ENCODE measurements at places on chromosomes 4 and X.

DNA sequence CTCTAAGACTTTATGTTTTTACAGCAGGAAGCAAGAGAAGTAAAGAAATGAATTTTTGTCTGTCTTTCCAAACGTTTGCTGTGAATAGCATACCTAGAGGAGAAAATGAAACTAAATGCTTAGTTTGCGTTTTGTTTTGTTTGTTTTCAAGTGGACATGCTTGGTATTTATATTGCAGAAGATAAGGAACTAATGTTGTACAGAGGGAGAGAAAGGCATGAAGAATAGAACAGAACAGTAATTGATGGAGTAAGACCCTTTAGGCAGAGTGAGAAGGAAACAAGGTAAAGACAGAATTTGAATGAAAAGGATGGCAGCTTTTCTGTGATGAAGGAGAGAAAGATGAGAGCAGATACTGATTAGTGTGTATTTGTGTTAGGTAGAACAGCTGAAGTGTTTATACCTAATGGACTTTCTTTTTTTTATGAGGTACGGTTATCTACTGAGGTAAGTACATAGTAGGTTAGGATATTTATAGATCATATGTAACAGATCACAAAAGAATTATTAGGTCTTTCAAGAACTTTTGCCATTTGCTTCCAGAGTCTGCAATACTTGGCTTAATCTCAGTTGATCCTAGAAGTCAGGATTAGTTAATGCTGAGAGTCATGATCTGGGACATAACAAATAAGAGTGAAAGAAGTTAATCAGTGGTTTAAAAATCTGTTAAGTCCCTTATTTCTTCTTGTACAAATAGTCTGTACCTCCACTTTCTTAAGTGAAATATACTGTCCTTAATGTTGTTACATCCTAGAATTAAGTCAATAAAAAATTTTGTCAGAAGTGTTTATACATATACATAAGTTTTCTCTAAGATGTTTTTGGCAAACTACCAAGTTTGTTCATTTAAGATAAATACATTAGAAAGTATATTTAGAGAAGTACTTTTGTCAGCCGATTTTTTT, 36.8 kb downstream of the FABP2 start:
- DNase-seq = peak; percentile 32

DNA sequence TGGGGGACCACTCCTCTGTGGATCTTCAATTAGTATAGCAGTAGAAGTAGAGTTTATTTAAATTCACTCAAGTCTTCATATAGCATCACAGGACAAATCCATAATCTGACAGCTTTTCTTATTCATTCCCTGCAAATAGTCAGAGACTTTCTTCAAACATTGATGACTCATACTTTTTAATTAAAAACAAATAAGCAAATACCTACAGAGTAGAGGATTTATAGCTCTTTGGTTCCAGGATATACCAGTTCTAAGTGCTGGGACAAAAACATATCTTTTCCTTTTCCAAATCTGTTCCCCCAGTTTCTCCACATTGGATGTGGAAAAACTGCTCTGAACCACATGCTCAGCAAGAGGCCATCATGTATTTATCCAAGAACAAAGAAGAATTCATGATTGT, 24.1 kb downstream of the EMCN start:
- DNase-seq = peak; percentile 65

GRCh38 chrX:45505214-45505613, 304.5 kb upstream of the DIPK2B start:
- peak; percentile 85 for DNase-seq

DNA sequence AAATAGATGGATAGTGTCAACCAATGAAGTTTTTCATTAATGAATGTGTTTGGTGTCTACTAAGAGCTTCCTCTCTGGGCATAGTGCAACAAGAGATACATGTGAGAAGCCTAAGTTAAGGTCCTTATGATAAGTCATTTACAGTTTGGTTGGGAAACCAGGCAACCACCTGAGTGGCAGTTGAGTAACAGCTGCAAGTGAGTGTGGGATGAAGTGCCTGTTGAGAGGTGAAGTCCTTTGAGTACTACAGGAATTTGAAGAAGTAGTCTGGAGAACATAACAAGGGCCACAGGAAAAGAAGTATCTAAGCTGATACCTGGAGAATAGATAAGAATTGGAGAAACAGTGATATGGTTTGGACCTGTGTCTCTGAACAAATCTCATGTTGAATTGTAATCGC, 48.5 kb upstream of the FRMPD4 start:
- DNase-seq = no peak

DNA sequence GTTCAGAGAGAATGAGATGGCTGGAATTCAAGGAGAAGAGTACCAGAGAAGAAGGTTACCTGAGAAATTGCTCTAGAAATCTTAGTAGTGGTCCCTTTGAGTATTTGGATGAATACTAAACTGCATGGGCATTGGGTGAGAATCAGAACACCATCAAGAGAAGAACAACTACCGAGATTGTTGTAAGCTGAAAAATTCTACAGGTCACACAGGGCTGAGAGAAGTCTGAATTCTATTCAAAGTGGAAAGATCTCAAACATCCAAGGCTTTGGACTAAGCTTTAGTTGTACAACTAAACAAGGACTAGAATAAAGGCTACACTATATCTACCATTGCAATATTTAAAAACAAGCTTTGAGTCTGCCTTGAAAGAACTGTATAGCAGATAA, 40.8 kb downstream of the LRBA start:
- DNase-seq = no peak

DNA sequence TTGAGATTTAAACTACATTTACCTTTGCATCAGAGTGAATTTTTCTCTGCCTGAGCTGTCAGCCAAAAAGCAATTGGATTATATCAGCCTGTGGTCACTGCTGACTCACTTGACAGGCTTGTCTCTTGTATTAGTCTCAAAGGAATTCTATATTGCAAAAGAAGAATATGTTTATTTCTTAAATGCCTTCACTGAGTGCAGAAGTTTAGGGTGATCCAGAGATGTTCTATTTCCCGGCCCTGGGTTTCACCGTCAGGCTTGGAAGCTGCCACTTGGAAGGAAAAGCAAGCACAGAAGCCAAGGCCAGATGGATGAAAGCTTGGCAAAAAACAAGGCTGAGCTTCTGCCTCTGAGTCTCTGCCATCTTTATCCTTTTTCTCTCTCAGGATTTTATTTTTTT, 80.9 kb downstream of the FAM114A1 start:
- DNase-seq = peak; percentile 95

DNA sequence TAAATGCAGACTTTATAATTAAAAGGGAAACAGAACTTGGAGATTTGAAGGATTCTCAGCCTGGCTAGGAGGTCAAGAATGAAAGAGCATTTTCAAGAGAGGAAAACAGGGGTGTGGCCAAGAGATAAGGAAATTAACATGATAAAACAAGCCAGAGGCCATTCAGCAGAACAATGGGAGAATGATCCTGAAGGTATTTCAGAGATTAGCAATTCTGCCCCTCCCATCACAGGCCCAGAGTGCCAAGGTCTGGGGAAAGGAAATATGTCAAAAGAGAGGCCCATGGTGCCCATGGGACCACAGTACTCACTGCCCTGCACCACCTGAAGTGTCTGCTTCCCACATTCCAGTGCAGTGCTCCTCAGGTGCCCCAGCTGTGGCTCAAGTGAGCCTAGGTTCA, 188.5 kb upstream of the STS start:
- no peak for DNase-seq

- DNase-seq = peak; percentile 66
These were observed 165.8 kb downstream of the NSUN7 start for GRCh38 chr4:40915318-40916217.

GRCh38 chr4:169567916-169568315, 44.5 kb downstream of the NEK1 start:
- DNase-seq = no peak

- DNase-seq = peak; percentile 11
These were observed 286.4 kb downstream of the PRDM5 start for GRCh38 chr4:120636120-120636630.

- DNase-seq = peak; percentile 86
These were observed 63.1 kb downstream of the TSC22D3 start for GRCh38 chrX:107712231-107713202.

DNA sequence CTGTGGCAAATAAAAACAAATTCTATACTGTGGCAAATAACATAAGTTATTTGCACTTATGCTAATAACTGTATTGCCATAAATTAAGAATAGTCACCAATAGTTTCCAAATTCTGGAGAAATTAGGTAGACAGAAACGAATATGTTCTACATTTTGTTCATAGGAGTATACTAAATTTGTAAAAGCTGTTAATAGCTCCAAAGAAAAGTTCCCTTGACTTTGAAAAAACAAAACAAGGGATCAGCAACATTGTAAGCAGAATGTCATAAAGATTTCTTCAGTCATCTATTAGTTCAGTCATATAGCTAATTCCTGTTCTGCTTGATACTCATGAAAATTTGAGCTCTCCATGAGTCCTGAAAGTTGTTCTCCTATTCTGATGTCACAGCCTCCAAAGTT, 1472.8 kb downstream of the C4orf33 start:
- DNase-seq = no peak

DNA sequence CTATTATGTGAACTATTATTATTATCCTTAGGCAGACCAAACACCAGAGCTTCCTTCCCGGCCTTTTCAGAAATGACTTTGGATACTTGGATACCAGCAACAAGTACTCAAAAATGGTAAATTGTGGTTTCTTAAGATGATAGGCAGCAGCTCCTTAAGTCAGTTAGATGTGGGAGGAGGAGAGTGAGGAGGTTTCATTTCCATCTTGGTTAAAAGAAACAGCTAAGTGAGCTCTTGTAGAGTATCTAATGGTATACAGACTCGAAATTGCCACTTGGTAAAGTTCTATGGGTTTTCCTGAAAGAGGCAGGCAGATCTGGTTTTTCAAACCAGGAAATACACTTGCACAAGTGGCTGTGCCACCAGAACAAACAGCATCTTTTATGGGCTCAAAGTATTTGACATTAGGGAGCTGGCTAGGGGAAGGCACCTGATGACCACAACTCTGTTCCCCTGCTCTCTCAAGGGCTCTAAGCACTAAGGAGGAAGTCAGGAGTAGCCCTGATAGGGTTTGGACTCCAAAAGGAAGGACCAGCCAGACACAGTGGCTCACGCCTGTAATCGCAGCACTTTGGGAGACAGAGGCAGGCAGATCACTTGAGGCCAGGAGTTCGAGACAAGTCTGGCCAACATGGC, 130.9 kb downstream of the TMEM164 start:
- DNase-seq = no peak

DNA sequence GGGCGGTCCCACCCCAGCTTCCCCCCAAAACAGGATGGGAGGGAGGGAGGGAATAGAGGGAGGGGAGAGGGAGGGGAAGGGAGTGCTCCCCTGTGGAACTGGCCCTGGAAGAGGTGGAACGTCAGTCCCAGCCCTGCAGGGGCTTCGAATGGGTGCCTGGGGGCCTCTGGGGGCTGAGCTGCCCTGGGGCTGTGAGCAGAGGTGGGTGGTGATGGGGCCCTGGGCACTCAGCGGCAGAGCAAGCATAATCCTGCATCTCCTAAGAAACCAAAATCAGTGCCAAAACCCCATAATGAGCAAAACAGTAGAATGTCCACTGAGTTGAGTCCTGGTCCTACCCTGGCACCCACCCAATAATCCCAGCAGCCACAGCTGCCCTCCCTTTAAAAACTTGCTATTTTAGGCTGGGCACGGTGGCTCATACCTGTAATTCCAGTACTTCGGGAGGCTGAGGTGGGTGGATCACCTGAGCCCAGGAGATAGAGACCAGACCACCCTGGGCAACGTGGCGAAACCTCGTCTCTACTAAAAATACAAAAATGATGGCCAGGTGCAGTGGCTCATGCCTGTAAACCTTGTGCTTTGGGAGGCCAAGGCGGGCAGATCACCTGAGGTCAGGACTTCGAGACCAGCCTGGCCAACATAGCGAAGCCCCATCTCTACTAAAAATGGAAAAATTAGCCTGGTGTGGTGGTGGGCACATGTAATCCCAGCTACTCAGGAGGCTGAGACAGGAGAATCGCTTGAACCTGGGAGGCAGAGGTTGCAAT, 11.1 kb downstream of the DOK7 start:
- DNase-seq = no peak

GRCh38 chr4:61318431-61318830, 118.3 kb downstream of the ADGRL3 start:
- no peak for DNase-seq

DNA sequence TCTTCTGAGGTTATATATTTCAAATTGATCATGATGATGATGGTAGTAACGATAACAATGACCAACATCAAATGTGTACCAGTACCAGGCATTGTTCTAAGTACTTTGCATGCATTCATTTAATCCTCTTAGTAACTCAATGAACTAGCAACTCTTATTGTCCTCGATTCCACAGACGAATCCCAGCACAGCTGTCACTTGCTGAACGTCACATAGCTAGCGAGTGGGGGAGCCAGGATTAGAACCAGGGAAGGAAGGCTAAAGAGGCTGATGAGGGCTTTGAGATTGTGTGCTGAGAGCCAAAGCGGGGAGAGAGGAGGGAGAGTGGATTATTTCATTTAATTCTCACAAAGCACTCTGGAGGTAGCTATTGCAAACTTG, 103.6 kb downstream of the PHOX2B start:
- no peak for DNase-seq

DNA sequence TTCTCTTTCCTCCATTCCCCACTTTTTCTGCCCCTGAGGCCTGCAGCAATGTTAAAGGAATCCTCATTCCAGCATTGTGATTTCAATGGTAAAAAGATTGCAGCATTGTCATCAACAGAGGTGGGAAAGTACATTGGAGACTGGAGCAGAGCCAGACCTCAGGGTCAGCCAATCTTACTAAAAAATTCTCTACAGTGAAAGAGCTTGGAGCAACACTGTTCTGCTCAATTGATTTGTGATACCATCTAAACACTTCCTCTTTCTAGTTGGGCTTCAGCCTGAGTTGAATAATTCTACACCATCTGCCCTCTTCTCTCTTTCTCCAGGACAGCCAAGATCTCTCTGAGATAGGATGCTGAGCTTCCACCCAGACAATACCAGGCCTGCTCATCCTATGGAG, 176.5 kb downstream of the AR start:
- DNase-seq = peak; percentile 36

DNA sequence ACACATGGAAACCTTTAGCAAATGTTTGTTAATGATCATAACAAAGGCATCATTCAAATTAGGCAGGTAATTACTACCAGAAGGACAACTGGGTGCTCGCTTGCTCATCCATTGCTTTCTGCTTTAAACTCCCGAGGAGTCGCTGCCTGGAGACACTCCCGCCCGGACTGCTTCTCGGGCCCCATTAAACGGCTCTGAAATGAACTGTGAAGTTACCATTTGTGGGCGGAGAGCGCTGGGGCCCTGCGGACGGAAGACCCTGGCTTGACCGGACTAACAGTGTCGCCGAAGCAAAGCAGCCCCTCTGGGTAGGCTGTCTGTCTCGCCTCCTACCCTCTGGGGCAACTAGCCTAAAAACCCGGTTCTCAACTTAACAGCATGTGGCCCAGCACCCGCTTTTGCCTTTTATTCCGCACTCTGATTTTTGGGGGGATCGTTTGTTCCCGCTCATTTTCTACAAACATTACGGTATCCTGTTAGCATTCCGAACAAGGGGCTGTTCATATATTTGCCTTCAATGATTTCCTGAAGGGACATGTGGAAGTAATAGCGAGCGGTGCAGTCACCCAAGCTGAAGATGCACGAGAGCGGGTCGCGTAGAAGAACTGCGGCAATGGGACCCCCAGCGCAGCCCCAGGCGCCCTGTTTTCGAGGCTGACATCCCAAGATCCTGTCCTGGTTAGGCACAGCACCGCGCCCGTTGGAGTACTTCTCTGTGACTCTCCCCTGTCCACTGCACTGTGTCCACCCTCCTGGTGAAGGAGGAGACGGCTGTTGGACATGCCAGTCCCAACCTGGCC, 1.6 kb upstream of the PDGFRA start:
- DNase-seq = peak; percentile 82

GRCh38 chr4:23874536-23874901, 15.3 kb downstream of the PPARGC1A start:
- DNase-seq = no peak

- no peak for DNase-seq
These were observed 62.9 kb upstream of the NDST3 start for GRCh38 chr4:117971403-117971802.

Measured in fibroblast of mammary gland (primary cell).